ENCODE measurements at places on chromosomes 1 and 21. TPM values are rescaled to one million over a fixed set of nuclear protein-coding genes. Genes with fewer than 3 reads are reported as not detected.

The HAPLN2 gene
- polyA plus RNA-seq = not detected

The GBP7 gene
- polyA plus RNA-seq = not detected

The SELP gene
- polyA plus RNA-seq = 0.84 TPM

The RCC2 gene
- polyA plus RNA-seq = 22.3 TPM

The ACBD6 gene
- polyA plus RNA-seq = 23.4 TPM

The ELF3 gene
- polyA plus RNA-seq = not detected

The FCGR2B gene
- 24.9 TPM for polyA plus RNA-seq

The SPRR2B gene
- not detected for polyA plus RNA-seq

The TP73 gene
- polyA plus RNA-seq = not detected

The FMO4 gene
- polyA plus RNA-seq = 1.9 TPM

The FRRS1 gene
- 2.1 TPM for polyA plus RNA-seq

The CHRM3 gene
- polyA plus RNA-seq = not detected

The SPRR1A gene
- not detected for polyA plus RNA-seq

The LIN9 gene
- polyA plus RNA-seq = 0.76 TPM

The ASPM gene
- polyA plus RNA-seq = 0.08 TPM

The OR6K6 gene
- polyA plus RNA-seq = not detected

The IL19 gene
- polyA plus RNA-seq = not detected

The GBP6 gene
- polyA plus RNA-seq = not detected

Measured in CD14-positive monocyte (primary cell).